ENCODE measurements at places on chromosomes 3 and 15. TPM values are rescaled to one million over a fixed set of nuclear protein-coding genes. Genes with fewer than 3 reads are reported as not detected.

- DNase-seq = no peak
Measured at GRCh38 chr3:73832426-73832825, 207.7 kb upstream of the PDZRN3 start.

- DNase-seq = no peak
Measured at GRCh38 chr3:11661827-11662226, 18.1 kb upstream of the VGLL4 start.

SLC35A5 gene
- 42.8 TPM for total RNA-seq

GRCh38 chr3:164459521-164460151, 618.7 kb downstream of the SI start:
- no peak for DNase-seq

- DNase-seq = no peak
Measured at GRCh38 chr3:188396251-188396650, 242.3 kb downstream of the LPP start.

DNA sequence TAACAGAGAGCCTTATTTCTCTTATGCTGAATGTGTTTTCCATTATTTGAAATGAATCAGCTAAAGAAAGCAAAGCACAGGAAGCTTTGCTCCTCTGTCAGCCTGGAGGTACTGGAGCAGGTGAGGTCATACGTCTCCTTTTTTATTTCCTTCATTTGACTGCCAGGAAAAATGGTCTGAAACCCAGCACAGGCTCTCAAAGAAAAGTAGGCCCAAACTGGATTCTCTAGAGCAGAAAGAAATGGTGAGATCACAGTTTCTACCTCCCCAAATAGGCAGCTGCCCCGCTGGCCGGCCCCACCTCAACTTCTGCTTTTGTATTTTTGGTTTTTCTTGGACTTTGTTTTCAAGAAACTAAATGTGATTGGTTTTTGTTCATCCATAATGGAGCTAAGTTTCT, 95.1 kb downstream of the RPL39L start:
- DNase-seq = no peak

DNA sequence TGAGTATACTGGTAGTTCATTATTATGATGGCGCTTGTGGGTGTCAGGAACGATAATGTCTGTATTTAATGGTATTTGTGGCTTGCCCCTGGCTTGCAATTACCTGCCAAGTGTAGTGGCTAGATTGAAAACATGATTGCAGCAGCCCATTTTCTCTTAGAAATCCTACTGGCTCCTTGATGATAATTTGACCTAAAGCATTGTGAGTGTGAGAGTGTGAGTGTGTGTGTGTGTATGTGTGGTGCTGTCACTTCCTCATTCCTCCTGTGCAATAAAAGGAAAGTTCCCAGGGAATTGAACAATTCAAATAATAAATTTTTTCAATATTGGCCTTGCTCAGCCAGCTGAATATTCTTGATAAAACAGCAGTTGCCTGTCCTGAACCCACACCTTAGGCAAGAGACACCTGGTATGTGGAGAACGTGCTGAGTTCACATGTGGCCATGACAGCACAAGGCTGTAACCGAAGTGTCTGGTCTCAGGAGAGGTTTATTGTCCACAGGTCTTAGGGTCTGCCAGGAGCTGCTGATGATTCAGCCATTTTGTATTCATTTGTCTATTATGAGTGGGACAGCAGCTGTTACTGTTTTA, 193.3 kb downstream of the CD47 start:
- DNase-seq = no peak

CHRM5 gene
- total RNA-seq = 0.18 TPM

DNA sequence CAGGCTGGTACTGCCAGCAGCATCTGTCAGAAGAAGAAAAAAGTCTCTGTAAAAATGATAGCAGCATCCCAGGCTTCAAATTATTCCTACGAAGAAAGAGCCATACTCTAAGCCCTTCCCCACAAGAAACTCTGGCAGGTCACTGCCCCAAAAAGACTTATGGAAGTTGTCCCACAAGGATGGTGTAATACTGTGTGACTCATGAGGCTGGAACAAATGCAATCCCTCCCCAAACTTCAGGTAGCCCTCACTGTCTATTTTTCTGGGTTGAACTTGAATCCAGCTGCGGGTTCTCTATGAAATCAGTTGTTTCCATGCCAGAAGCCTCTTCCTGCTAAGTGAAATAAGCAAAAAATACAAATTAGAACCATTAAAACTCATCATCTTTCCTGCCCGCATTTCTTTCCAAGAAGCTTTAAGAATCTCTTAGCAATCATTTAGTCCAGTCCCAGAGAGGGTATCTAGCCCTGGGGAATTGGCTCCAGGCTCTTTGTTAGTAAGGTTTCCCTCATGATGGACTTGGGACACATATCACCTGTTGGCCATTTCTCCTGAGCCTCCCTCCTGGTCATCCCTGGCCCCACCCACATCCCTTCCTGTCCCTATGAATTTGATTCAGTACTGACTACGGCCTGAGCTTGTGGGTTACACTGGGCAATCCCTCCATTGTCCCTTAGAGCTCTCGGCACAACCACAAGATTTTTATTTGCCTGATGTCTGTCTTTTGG, 51.7 kb downstream of the FAM174B start:
- DNase-seq = peak; percentile 22

GRCh38 chr3:100780071-100780622, 70.9 kb downstream of the TFG start:
- no peak for DNase-seq

NR2E3 gene
- total RNA-seq = not detected

GRCh38 chr3:196684548-196685407, 27.3 kb downstream of the CEP19 start:
- DNase-seq = peak; percentile 80

DNA sequence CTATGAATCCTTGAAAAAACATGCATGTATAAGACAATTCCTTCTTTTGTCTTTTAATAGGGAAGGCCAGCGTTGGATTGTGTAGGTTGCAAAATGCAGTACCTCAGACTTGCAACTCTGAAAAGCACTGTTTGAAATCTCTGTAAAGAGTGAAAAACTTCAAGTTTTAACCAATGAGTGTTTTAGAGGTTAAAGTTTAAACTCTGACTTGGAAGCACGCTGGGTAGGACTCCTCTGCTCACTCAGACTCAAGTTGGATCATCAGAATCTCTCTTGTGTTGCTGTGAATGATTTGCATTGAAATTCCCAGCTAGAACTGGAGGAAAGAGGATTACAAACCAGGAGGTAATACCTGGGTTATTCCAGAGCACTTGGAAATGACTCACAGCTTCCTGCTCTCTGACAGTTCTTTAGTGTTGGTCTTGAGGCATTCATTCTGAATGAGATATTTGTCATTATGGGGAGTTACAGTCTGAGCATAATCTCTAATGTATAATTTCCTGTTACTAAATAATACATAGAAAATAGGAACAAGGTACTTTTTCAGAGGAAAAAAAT, 49.1 kb downstream of the PLS1 start:
- DNase-seq = no peak

DNA sequence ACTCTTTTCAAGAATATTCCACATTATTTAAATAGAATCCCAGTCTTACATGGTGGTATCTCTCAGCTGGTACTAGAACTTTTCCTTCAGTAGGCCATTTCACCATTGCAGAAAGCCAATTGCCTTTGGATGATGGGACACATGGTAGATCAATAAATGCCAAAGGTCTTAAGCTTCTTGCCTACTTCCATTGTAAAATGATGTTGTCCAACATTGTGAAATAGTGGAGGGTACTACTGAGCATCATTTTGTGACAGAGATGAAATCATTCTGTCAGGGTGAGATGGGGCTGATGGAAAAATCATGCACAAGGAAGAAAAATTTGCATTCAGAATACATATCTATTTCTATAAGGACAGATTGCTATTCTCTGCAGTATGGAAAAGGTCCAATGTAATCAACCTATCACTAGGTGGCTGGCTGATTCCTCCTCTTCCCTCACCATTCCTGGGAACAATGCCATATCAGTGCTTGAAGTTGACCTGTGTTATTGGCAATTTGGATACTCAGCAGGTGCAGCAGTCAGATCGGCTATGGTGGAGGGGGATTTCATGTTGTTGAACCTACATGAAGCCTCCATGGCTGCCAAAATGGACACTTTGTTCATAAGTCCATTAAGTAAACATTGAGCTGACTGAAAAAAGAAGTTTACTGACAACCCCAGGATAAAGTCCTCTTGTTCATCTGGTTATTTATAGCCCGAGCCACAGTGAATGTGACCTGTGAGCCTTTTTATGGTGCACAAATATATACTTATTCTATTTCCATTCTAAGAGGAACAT, 596.9 kb upstream of the ARPP21 start:
- DNase-seq = no peak

- no peak for DNase-seq
Measured at GRCh38 chr3:121895736-121896135, 1.5 kb downstream of the SLC15A2 start.

DNA sequence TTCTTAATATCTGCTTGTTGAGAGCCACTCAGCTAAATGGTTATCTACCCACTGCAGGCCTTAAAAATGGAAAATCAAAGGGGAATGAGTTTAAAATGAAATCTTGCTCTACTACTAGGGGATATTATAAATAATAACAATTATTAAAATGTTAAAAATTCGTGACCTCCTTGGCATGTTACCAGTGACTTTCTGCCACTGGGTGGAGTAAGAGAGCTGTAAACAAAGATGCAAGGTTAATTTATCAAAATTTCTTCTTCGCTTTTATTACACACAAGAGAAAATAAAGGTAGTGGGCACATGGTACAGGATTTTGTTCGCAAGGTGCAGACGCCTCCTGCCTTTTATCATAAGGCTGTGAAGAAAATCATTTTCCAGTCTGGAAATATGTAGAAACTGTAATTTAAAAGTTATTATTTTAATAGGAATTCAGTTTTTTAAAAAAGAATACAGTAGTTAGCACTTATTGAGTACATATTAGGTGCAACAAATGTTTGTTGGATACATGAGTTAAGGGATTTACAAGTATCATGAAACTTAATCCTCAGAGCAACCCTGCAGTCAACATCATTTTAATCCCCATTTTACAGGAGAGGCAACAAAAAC, 272.6 kb downstream of the SUCLG2 start:
- DNase-seq = no peak

DNA sequence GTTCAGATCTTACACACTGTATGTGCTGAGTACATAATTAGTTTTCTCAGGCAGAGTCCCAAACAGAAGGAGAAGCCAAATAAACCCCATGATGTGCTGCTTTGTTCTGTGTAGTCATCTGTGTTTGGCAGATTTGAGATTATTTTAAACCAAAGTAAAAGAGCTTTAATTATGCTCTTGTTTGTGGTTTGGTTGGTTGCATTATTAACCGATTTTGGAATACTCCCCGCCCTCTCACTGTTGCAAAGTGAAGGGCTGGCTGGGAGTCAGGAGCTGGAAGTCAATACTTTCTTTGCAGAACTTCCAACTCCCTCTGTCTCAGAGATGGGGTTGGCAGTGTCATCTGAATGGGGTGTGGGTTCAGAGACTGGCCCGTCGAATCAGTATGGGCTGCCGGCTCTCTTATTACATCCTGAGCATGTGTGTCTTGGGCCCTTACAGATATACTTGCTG, 34.4 kb downstream of the SLCO3A1 start:
- no peak for DNase-seq

- no peak for DNase-seq
Measured at GRCh38 chr3:21273259-21274025, 477.6 kb downstream of the ZNF385D start.

DNA sequence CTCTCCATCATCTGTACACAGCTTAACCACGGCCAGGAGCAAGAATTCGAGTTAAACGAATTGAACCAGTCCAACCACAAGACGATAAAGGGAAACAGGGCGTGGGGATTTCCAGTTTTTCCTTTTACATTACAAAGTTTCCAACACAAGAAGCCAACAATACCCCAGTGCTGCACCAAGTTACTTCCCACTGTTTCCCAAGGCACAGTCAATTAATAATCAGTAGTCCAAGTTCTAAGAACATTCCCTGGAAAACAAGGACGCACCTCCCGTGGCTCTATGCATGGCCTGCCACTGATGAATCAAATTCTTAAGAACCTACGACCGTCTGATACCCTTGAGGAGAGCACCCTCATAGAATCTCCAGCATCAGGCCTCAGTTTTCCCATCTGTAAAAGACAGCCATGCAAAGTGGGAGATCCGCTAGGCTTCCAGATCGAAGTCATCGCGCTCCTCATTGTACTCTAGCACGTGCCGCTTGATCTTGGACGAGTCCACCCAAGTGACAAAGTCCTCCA, 774 bp downstream of the IMP3 start:
- no peak for DNase-seq

SLC2A2 gene
- not detected for total RNA-seq

DNA sequence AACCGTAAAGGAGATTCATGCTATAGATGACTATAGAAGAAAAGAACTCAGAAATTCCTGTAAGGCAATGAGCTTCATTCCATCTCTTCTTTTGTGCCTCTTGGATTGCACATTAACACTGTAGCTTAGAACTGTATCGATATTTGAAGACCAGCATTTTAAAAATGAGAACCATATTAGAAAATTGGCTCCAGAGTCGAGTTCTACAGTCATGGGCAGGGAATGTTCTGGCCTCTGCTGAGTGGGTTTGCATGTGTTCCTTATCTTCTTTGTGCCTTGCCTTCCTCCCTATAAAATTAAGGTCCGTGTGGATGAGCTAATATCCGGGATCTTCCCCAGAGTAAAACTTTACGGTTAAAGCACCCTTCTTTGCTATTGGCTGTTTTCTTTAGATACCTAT, 77.4 kb upstream of the PLCL2 start:
- no peak for DNase-seq

RLBP1 gene
- total RNA-seq = not detected
